ENCODE measurements at places on chromosomes 1 and 21. TPM values are rescaled to one million over a fixed set of nuclear protein-coding genes. Genes with fewer than 3 reads are reported as not detected.

Gene ALG14
- 13.0 TPM for total RNA-seq

Gene PAQR6
- 0.63 TPM for total RNA-seq

Gene WDR3
- 32.2 TPM for total RNA-seq

Gene SPRR4
- not detected for total RNA-seq

Gene CCDC18
- 9.7 TPM for total RNA-seq

Gene CLCA1
- not detected for total RNA-seq

Gene MTF2
- total RNA-seq: 14.1 TPM

Gene WNT9A
- total RNA-seq: 2.1 TPM

Gene IGSF5
- not detected for total RNA-seq

Gene ERO1B
- 2.3 TPM for total RNA-seq

Gene PADI1
- total RNA-seq: not detected

Gene S100B
- total RNA-seq: not detected

Gene ZNF648
- not detected for total RNA-seq

Gene ARHGAP30
- not detected for total RNA-seq

Gene ECM1
- 133 TPM for total RNA-seq

Gene CTBS
- total RNA-seq: 13.5 TPM

Gene SMIM11
- total RNA-seq: 15.5 TPM

Gene NPL
- 5.0 TPM for total RNA-seq

Gene KCNA3
- total RNA-seq: not detected

Gene PDPN
- total RNA-seq: 0.25 TPM

Gene SMPDL3B
- total RNA-seq: not detected

Gene MACO1
- 16.8 TPM for total RNA-seq

Gene ZSCAN20
- total RNA-seq: 9.5 TPM

Gene ARHGAP29
- 114 TPM for total RNA-seq

Gene CR1
- not detected for total RNA-seq

Gene GJA4
- total RNA-seq: not detected

Gene OSCP1
- 6.6 TPM for total RNA-seq

Gene GSTM3
- 28.7 TPM for total RNA-seq

Gene SHISA4
- 42.4 TPM for total RNA-seq

Gene GJA8
- not detected for total RNA-seq

Gene PFKL
- total RNA-seq: 270 TPM

Gene CCDC185
- not detected for total RNA-seq

Gene S100A9
- not detected for total RNA-seq

Gene CFHR3
- total RNA-seq: not detected

Gene ATP1A4
- total RNA-seq: not detected

Gene A3GALT2
- total RNA-seq: not detected

Gene MEX3A
- total RNA-seq: 0.22 TPM

Gene SLC44A5
- not detected for total RNA-seq

Gene TBX15
- total RNA-seq: 38.7 TPM

Gene ASTN1
- not detected for total RNA-seq

Gene KCNC4
- 29.3 TPM for total RNA-seq

Gene XCL2
- not detected for total RNA-seq

Gene SLAMF7
- not detected for total RNA-seq

Gene SERINC2
- total RNA-seq: 34.4 TPM

Gene OR2L3
- not detected for total RNA-seq

Gene NTMT2
- total RNA-seq: not detected

Gene TCHH
- total RNA-seq: not detected

Gene LIN28A
- not detected for total RNA-seq

Gene SLC30A10
- not detected for total RNA-seq

Gene RXFP4
- total RNA-seq: not detected

Gene TEDDM1
- not detected for total RNA-seq

Gene C1orf94
- not detected for total RNA-seq

Gene GCSAML
- total RNA-seq: not detected

Gene TCEA3
- 16.3 TPM for total RNA-seq

Gene PGBD2
- 3.5 TPM for total RNA-seq

Gene GPR61
- not detected for total RNA-seq

All from GM23248 (cell line).